ENCODE measurements at places on chromosomes 5 and 9.

DNA sequence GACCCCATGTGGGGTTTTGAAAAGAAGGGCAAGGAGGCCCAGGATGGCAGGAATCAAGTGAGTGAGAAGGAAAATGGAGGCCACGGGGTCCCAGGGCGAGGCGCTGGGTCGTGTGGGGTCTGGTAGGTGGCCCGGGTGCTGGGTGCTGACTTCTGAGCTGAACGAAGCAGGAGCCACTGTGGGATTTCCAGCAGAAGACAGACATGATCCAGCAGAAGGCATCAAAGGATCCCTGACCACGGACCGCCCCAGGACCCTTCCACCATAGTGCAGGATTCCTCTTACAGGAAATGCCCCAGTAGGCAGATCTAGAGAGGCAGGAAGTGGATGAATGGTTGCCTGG is 106.7 kb downstream of the ADAMTS2 start:
- no peak for DNase-seq
- no peaks in the 10 kb centered on the region for H3K27me3 ChIP-seq
- H3K4me1 ChIP-seq = no peaks in the 10 kb centered on the region
- no peak overlapping the region for H3K4me3 ChIP-seq
- no peak overlapping the region for H3K27ac ChIP-seq

GRCh38 chr9:31573561-31573960 is 810.9 kb upstream of the ACO1 start:
- DNase-seq = no peak
- H3K27ac ChIP-seq = no peak overlapping the region
- H3K36me3 ChIP-seq = no peaks in the 10 kb centered on the region
- no peaks in the 10 kb centered on the region for H3K4me1 ChIP-seq
- no peaks in the 10 kb centered on the region for H3K27me3 ChIP-seq
- H3K4me3 ChIP-seq = no peak overlapping the region

GRCh38 chr9:83271665-83272071 is 208.7 kb upstream of the RASEF start:
- H3K4me3 ChIP-seq = no peak overlapping the region
- no peak for DNase-seq
- H3K36me3 ChIP-seq = no peaks in the 10 kb centered on the region
- no peaks in the 10 kb centered on the region for H3K27me3 ChIP-seq
- H3K27ac ChIP-seq = no peak overlapping the region

DNA sequence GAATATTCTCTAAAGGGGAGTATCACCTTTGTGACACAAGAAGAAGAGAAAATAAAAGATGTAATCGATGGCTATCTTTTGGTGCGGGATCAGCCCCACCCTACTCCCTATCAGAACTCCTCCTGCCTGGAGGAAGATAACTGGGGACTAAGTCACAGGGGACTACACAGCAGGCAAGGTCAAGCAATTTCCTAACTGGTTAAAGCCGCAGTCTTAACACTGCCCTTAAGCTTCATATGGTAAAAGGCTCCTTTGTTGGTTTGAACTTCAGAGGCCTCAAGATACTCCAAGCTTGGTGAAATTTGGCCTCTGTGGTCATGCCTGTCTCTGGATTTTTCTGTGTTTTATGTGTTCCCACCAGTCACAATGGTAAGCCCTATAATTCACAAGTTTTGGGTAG is 1.3 kb upstream of the SHISAL2B start:
- no peak overlapping the region for H3K4me3 ChIP-seq
- no peaks in the 10 kb centered on the region for H3K4me1 ChIP-seq
- H3K36me3 ChIP-seq = no peaks in the 10 kb centered on the region
- H3K27me3 ChIP-seq = peaks cover 18% of the 10 kb centered on the region

DNA sequence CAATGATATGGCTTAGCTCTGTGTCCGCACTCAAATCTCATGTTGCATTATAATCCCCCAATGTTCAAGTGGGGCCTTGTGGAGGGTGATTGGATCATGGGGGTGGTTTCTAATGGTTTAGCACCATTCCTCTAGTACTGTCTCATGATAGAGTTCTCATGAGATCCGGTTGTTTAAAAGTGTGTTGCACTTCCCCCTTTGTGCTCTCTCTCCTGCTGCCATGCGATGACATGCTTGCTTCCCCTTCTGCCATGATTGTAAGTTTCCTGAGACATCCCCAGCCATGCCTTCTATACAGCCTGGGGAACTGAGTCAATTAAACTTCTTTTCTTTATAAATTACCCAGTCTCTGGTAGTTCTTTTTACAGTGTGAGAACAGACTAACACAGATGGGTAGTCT is 427.1 kb downstream of the CHSY3 start:
- H3K4me3 ChIP-seq = no peak overlapping the region
- H3K36me3 ChIP-seq = no peaks in the 10 kb centered on the region
- H3K27ac ChIP-seq = no peak overlapping the region
- H3K4me1 ChIP-seq = no peaks in the 10 kb centered on the region

DNA sequence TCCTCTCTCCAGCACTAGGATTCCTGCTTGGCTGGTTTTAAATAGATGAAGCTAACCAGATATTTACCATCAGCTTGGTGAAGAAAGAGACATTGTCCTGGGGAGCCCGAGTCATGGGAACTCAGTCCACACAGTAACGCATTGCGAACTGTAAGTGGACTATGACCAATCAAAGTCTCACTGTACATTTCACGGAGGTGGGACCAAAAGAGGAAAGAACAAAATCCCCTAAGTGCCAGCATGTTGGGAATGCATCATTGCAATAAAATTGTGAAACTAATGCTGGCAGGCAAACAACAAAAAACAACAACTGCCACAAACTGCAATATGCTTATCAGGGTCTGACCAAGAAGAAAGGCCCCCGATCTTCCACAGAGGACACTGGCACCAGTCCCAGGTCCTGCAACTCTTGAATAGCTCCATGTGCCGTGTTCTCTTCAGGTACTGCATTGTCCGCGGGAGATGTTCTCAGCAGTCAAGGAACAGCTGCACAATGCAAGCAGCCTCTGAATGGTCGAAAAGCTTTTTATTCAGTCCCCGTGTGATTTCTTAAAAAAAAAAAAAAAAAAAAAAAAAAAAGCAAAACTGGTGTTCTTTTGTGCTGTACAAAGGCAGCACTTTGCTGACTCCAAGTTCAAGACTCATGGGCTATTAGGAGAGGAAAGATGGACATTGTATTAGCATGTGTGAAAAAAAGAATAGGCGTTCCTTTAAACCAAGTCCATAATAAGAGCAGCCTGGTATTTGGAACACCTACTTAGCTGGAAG is 38.1 kb downstream of the SEMA6A start:
- peaks cover 21% of the 10 kb centered on the region for H3K4me1 ChIP-seq
- H3K36me3 ChIP-seq = no peaks in the 10 kb centered on the region
- peak; percentile 52 for DNase-seq
- no peak overlapping the region for H3K27ac ChIP-seq
- no peaks in the 10 kb centered on the region for H3K27me3 ChIP-seq

GRCh38 chr5:142320851-142321560 is 3.8 kb downstream of the SPRY4 start:
- H3K4me3 ChIP-seq = peak overlapping the region; percentile 34
- peaks cover 73% of the 10 kb centered on the region for H3K4me1 ChIP-seq
- DNase-seq = no peak
- H3K27me3 ChIP-seq = no peaks in the 10 kb centered on the region
- H3K27ac ChIP-seq = peak overlapping the region; percentile 4
- no peaks in the 10 kb centered on the region for H3K36me3 ChIP-seq

DNA sequence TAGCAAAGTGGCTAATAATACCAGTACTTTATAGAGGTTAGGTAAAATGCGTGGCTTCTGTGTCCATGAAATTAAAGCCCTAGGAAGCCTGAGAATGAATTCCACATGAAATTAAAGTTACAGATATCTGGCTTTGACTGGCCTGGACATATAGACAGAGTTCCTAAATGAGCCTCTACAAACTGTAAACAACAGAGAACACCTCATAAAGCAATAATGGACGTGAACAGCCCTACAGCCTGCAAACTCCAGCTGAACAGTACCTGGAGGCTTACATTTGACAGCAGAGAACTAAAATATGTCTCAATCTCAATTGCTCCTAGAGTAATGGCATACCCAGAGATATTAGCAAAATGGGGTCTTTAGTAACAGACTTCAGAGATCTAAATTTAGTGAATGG is 28.7 kb downstream of the GOLPH3 start:
- peaks cover 4% of the 10 kb centered on the region for H3K36me3 ChIP-seq
- H3K27me3 ChIP-seq = no peaks in the 10 kb centered on the region
- H3K27ac ChIP-seq = no peak overlapping the region
- no peak for DNase-seq

- no peak overlapping the region for H3K27ac ChIP-seq
- no peaks in the 10 kb centered on the region for H3K36me3 ChIP-seq
- no peak for DNase-seq
Measured at GRCh38 chr5:58335518-58335917, 124.4 kb downstream of the PLK2 start.

DNA sequence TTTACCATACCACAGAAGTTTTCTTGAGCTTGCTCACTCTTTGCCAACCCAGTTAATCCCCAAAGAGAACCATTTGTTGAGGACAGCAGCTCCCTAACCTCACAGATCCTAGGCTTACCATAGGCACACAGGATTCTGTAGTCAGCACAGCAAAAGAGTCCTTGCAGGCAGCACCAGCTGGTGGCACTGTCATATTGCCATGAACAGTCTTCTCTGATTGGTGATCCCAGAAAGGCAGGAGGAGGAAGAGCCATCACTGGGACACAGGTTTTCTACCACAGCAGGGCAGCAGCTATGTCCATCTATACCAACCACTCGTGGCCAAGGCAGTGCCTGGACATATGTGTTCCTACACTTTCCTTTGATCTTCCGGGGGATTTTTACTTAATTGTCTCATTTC is 297.1 kb upstream of the CD180 start:
- H3K36me3 ChIP-seq = no peaks in the 10 kb centered on the region
- no peak overlapping the region for H3K4me3 ChIP-seq
- peaks cover 6% of the 10 kb centered on the region for H3K4me1 ChIP-seq
- H3K27me3 ChIP-seq = no peaks in the 10 kb centered on the region
- no peak overlapping the region for H3K27ac ChIP-seq

DNA sequence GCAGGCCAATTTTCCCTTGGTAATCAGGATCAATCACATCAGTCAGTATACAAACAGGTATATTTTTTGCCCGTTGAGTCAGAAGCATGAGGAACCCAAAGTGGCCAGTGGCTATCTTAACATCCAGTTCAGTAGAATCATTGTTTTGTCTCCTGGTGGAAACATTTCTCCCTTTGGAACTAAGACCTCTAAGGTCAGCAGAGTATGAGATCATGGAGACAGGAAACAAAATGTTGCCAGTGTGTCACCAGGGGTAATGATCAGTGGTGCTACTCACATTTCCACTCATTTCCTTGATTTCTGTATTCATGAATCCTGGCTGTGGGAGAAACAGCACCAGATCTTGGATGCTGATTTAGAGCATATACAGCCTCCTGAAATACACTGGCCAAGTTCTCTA is 553.0 kb downstream of the CSNK1G3 start:
- no peaks in the 10 kb centered on the region for H3K36me3 ChIP-seq
- DNase-seq = no peak
- H3K27me3 ChIP-seq = no peaks in the 10 kb centered on the region
- no peak overlapping the region for H3K27ac ChIP-seq

- H3K36me3 ChIP-seq = no peaks in the 10 kb centered on the region
- peak overlapping the region; percentile 70 for H3K27ac ChIP-seq
- H3K4me3 ChIP-seq = no peak overlapping the region
- peaks cover 14% of the 10 kb centered on the region for H3K4me1 ChIP-seq
- H3K27me3 ChIP-seq = no peaks in the 10 kb centered on the region
Measured at GRCh38 chr5:146072595-146072994, 32.8 kb downstream of the PLAC8L1 start.

GRCh38 chr9:10173561-10173960 is 439.2 kb downstream of the PTPRD start:
- no peaks in the 10 kb centered on the region for H3K4me1 ChIP-seq
- no peaks in the 10 kb centered on the region for H3K36me3 ChIP-seq
- no peak for DNase-seq
- H3K27ac ChIP-seq = no peak overlapping the region
- H3K4me3 ChIP-seq = no peak overlapping the region
- no peaks in the 10 kb centered on the region for H3K27me3 ChIP-seq

DNA sequence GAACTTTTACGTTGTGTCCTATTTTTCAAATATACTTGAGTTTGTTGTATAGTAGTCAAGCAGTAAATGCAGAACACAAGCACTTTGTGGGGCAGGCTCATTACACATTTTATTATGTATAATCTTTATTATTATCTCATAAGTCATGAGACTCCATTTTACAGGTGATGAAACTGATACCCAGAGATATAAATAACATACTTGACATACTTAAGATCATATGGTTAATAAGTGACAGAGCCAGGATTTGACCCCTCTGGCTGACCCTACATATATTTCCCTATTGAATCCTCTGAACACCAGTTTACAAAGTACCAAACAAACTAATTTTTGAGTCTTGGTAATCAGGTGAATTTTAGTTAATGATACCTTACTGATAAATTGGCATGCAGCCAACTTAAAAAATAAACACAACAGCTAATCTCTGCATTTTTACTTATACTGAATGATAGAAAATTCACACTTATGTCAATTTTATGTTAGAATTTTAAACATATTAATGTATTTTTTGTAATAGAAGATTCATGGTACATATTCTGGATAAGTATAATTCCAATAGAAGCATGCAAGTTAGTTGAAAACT is 305.0 kb upstream of the MEF2C start:
- no peaks in the 10 kb centered on the region for H3K4me1 ChIP-seq
- no peaks in the 10 kb centered on the region for H3K27me3 ChIP-seq
- DNase-seq = no peak
- H3K36me3 ChIP-seq = no peaks in the 10 kb centered on the region
- no peak overlapping the region for H3K27ac ChIP-seq
- H3K4me3 ChIP-seq = no peak overlapping the region

DNA sequence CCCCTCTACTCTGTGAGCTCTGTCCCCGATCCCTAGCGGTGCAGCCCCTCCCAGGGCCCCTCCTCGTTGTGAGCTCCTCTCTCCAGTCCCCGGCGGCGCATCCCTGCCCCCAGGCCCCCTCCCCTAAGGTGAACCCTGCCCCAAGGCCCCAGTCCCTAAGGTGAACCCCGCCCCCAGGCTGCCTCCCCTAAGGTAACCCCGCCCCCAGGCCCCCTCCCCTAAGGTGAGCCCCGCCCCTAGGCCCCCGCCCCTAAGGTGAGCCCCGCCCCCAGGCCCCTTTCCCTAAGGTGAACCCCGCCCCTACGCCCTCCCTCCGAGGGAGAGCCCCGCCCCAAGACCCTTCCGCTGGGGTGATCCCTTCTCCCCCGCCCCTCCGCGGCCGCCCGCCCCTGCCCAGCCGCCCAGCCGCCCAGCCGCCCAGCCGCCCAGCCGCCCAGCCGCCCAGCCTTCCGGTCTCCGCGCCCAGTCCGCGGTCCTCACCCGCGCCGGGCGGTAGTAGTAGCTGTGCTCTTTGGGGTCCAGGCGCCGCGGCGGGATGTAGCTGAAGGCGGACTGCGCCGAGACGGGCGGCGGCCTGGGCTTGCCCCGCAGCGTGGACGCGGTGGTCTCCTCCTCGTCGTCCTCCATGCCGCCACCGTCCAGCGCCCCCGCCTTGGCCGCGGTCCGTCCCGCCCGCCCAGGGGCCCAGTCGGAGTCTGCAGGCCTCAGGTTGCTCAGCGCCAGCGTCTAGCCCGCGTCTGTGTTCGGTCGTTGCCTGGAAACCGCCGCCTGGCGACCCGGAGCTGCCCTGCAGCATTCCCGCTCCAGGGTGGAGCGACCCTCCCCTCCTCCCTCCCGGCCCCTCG is at the start of gene CFAP90:
TSS of gene CFAP90 (minus strand) at position 739 of the 845 bp plus-strand sequence. CDS start at position 627, 112 bp downstream.
- H3K4me3 ChIP-seq = peak within 1 kb of the TSS; percentile 64
- DNase-seq = peak; percentile 88
- H3K27ac ChIP-seq = no peak within 1 kb of the TSS
- peaks cover under 1% of the 10 kb centered on the region for H3K27me3 ChIP-seq
- H3K36me3 ChIP-seq = no peaks in the 10 kb centered on the region
- peaks cover 5% of the 10 kb centered on the region for H3K4me1 ChIP-seq

GRCh38 chr5:151332857-151333256 is 14.5 kb downstream of the SLC36A2 start:
- no peaks in the 10 kb centered on the region for H3K36me3 ChIP-seq
- no peaks in the 10 kb centered on the region for H3K4me1 ChIP-seq
- no peak for DNase-seq
- no peak overlapping the region for H3K4me3 ChIP-seq
